Stimulated activated CD8-positive, alpha-beta memory T cell treated with anti-CD3 and anti-CD28 coated beads, Interleukin-4, amount 100 ng/mL, for 4 hours (primary cell): ENCODE measurements at places on chromosomes 5 and 9.

- no peak for DNase-seq
These were observed 77.3 kb upstream of the SH3PXD2B start for GRCh38 chr5:172531704-172532026.

GRCh38 chr5:134964359-134965270 is 3.1 kb upstream of the CATSPER3 start:
- no peak for DNase-seq

GRCh38 chr5:124650147-124650561 is 96.3 kb downstream of the ZNF608 start:
- no peak for DNase-seq

DNA sequence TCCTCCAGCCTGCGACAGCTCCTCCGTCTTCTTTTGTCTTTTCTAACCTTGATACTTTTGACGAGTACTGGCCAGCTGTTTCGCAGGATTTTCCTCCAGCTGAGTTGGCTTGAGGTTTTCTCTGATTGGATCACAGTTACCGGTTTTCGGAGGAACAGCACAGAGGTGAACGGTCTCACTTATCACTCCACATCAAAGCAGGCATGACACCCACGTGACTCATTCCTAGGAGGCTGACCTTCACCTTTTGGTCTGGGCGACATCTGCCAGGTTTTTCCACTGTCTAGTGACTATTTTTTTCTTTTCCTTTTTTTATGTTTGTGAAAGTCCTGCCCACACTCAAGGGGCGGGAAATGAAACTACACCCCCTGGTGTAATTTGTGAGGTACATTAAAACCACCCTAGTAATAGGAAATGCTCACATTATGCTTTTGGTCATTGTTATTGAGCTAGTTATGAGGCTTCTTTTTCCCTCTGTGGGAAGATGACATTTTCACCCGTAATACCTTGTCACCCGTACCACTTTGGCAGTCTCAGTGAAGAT is 319.2 kb downstream of the GADD45G start:
- DNase-seq, result peak; percentile 19
